CMK (cell line): ENCODE measurements at places on chromosomes 12 and 14.

GRCh38 chr12:19908830-19909229 lies 459.5 kb upstream of the PDE3A start:
- DNase-seq: no peak

DNA sequence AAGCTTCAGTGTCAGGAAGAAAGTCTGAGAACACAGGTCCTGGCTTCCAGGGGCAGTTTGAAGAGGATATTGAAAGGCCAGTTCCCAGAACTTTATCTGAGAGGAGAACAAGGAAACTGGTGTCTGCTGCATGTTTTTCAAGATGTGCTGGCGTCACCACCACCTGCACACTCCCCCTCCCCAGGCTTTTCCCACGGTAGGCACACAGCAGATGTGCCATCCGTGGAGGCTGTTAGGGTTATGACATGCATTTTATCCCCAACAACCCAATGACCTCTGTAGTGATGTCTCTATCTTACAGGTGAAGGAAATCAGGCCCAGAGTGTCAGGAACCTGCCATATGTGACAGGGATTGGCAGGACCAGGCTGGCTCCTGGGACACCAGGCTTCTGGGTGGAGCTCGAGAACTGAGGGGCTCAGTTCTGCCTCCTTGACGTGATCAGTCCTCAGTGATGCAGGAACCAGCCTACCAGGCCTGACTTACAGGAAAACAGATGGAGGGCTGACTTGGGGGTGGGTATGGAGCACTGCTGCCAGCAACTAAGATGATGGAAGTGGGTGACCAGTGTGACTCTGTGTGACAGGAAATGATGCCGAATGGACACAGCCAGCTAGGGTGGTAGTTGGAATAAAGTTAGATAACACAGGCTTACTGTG lies 16.8 kb downstream of the SLC25A47 start:
- DNase-seq: no peak

DNA sequence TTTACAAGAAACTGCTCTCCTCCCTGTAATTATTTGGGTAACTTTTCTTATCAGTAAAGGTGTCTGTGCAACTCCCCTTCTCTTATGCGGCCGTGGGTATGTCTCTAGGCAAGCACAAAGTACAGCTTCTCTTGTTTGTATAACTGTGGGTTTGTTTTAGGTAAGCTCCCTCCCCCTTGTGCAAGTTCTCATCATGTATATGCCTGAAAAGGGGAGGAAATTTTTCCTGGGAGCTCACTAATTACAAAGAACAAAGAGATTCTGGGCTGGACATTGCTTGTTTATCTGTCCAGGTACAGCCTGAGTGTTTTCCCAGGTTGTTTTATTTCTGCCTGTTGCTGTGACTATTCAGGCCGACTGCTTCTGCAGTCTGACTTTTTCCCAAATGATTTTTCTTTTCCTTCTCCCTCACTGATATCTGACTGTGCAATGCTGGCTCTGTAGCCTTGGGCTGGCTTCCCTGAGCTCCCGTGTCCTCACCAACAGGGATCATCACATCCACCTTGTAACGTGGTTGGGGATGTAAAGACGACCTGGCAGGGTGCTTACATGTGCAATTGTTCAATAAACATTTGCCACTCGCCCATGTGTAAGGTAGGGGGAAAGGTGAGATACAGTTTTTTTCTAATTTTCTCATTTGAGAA lies 916.5 kb downstream of the AACS start:
- no peak for DNase-seq

- DNase-seq: no peak
Measured at GRCh38 chr14:73613046-73613383, 698 bp downstream of the ACOT6 start.

GRCh38 chr12:123094349-123095077 lies 56.4 kb downstream of the PITPNM2 start:
- DNase-seq: no peak

- DNase-seq: no peak
Measured at GRCh38 chr12:109452489-109452888, 24.6 kb downstream of the KCTD10 start.

DNA sequence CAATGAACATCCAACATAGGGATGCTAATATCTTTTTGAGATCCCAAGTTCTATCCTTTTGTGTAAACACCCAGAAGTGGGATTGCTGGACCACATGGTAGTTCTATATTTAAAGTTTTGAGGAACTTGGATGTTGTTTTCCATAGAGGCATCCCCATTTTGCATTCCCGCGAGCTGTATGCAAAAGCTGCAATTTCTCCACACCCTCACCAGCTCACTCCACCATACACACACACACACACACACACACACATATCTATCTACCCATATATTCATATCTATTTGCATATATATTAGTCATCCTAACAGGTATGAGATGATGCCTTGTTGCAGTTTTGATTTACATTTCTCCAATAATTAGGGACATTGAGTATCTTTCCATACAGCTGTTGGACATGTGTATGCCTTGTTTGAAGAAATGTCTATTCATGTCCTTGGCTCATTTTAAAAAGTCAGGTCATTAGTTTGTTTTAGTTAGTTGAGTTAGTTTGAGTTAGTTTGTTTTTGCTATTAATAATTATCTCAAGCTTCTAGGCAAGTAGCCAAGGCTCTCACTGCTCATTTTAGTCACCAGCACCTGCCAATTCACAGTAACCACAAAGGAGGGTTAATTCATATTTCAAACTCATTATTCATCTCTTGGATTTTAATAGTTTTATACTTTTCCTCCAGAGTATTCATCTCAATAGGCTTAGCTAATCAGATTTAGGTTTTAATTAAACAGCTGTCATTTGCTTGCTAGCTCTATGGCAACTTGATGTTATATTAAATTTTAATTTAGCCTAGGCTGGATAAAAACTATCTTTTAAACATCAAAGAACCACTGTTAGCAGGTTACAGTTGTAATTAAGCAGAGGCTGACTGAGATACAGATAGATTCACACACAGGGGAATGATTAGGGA lies 1435.9 kb upstream of the TMEM132C start:
- no peak for DNase-seq

DNA sequence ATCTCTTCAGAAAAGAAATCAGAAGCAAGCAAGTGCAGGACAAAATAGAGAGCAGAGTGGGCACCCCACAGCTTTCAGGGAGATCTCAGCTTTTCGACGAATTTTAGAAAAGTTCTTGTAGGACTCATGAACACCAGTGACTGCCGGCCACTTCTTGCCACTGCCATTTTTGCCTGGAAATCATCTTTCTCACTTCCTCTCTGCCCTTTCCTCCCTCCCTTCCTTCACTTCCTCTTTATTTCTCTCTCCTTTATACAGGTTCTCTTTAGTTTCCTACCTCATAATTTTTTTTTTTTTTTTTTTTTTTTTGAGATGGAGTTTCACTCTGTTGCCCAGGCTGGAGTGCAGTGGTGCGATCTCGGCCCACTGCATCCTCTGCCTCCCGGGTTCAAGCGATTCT lies 185.6 kb downstream of the APAF1 start:
- no peak for DNase-seq

- no peak for DNase-seq
Measured at GRCh38 chr14:56809270-56810146, 771 bp downstream of the OTX2 start.

DNA sequence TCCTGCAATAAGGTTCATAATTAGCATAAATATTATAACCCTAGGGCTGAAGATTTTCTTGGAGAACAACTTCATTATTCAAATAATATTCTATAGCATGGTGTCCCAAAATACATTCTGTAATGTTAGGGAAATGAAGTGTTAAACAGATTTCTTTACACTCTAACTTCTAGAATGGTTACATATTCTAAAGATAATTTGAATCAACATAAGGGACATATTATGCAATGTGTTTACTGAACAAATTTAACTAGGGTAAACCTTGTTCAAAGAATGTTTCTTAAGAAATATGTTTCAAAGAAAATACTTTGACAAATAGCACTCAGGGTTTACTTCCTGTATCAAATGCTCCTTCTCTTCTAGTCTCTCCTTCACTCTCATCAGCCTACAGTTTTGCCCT lies 281.6 kb downstream of the SLC6A15 start:
- DNase-seq: no peak

DNA sequence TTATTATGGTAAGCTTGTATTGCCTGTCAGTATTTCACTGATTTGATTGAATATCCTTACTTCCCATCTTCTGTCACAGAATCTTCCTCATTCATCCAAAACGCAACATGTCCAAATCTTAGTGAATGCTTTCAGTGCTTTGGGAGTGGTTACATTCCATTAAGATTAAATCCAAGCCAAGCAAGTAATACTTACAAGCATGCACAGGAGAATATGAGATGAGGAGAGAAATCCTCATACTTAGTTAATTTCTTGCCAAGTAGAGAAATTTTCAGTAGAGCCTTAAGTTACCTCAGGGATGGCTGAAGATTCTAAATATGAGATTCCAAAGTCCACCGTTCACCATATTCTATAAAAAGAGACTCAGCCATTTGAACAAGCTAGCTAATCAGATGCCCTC lies 316.0 kb downstream of the RAD51B start:
- no peak for DNase-seq

DNA sequence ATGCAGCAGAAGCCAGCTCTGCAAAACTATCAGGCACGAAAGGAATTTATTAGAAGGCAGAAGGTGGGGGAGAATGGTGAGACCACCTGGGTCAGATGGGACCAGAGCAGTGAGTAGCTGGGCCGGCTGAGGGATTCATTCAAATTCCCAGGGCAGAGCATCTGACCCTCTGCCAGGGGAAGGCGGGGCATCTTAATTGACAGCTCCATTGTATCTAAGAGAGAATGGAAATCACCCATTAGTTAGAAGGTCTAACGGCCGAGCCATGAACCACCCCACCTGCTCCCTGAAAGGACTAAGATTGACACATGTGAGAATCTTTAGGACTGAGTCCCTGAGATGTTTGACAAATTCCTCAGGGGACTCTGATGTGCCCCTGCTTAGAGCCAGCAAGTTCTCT lies 83.7 kb downstream of the PHETA1 start:
- DNase-seq: no peak

DNA sequence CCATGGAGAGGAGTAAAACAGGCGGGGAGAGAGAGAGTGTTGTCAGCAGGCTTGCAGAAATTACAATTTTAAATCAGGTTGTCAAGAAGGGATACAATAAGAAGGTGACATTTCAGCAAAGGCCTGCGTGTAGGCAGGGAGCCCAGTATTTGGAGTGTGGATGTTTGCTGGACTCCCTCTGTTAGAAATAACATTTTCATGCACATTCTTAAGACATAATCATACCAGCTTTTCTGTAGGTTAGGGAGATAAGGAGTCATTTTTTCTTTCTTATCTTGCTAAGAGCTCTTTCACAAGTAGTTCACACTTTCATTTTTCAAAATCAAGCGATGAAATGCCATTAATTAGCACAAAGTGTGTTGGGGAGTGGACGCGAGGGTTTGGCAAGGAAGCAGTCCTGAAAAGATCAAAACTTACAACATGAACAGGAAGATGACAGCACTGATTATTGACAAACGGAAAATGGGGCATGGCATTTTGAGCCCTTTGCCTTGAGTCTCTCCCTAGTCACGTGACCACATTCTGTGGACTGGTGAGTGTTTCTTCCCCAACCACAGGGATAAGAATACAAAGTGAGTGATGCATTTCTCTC lies 160.2 kb downstream of the DAD1 start:
- no peak for DNase-seq

DNA sequence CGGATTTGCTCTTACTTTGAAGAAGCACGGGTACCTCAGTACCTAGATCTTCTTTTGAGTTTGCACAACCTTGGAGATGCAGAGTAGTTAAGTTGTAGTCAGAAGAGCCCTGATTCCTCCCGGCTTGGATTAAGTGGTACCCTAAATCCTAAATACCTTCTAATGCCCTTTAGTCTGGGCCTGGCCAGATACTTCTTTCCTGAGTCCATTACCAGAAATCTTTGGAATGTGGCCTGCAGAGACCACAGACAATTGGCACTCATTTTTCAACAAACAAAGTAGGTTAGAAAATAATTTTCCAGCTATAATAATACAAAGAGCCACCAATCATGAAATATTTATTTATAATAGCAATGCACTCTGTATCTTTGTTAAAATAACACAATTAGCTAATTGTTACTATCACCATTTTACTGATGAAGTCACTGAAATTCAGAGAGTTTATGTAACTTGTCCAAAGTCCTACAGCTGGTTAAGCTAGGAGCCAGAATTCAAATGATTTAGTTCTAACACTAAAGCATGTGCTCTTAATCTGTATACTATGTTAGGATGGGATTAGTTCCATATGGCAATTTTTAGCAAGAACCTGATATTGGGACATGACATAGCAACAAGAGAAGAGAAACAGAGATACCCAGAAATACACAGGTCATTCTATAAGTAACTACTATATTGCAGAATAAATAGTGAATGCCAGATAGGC lies 132.1 kb upstream of the PDZRN4 start:
- DNase-seq: no peak

GRCh38 chr12:6639151-6639801 lies 3.5 kb upstream of the LPAR5 start:
- peak; percentile 95 for DNase-seq

GRCh38 chr14:77638771-77639171 lies 22.3 kb upstream of the SPTLC2 start:
- DNase-seq: no peak

GRCh38 chr12:72296389-72296788 lies 24.2 kb downstream of the TRHDE start:
- DNase-seq: no peak

- DNase-seq: no peak
Measured at GRCh38 chr12:92516277-92516600, 186.6 kb upstream of the PLEKHG7 start.

DNA sequence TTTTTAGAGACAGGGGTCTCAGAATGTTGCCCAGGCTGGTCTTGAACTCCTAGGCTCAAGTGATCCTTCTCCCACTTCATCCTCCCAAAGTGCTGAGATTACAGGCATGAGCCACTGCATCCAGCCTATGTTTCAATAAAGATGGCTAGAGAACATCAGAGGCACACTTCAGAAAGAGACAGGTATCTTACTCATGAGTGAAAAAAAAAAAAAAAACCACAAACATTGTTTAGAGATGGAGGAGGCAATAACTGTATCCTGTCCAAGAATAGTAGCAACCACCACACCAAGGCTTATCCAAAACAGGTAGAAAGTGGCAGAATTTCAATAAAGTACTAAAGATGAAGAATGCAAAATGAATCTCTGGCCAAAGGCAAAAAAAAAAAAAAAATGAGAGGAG lies 30.3 kb downstream of the EEA1 start:
- DNase-seq: no peak

DNA sequence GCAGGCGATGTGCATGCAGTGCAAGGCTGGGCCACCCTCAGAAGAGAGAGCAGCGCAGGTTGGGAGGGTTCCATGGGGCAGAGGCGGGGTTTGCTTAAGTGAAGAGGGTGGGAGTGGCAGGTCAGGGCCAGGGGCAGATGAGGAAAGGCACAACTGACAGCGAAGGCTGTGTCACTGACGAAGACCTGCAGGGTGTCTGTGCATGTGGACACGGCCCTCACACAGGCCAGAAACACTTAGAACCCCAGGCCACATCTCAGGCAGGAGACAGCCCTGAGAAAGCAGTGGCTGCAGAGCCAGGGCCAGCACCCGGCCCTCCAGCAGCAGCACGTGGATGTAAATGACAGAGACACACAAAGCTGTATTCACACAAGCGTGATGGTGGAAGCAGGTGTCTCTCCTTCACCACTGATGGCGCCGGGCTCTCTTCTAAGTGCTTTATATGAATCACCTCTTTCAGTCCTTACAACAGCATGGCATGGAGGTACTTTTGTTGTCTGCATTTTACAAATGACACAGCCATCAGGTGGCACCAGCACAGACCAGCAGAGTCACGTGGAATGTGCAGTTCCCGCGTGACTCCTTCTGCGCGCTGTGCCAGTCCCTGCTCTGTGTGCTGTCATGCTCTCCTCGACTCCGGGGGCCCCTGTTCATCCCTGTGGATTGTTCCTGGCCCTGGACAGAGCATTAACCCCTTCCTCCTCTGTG lies 54.6 kb downstream of the TSPAN11 start:
- DNase-seq: no peak
